Stimulated activated naive CD8-positive, alpha-beta T cell treated with anti-CD3 and anti-CD28 coated beads, Interleukin-15, amount 100 ng/mL, for 72 hours (primary cell): ENCODE measurements at places on chromosomes 1 and 21.

GRCh38 chr1:208184966-208185654 lies 59.1 kb downstream of the PLXNA2 start:
- DNase-seq = no peak

GRCh38 chr1:40338745-40339419 lies 21.8 kb upstream of the COL9A2 start:
- peak; percentile 94 for DNase-seq

- no peak for DNase-seq
Measured at GRCh38 chr1:20142001-20142710, 3.0 kb downstream of the PLA2G2F start.

DNA sequence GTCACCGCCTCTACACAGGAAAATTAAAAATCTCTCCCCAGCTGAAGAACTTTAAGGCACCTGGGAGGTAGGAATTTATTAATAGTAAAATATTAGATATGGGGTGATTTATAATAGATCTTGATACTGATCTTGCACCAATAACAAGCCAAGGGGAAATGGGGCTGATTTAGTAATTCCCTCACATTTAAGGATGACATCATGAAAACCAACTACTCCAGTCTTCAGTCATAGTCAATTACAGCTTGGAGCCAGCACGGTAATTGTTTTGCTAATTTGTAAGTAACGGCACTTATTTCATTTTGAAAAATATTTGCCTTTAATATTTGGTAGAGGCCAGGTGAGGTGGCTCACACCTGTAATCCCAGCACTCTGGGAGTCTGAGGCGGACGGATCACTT lies 92.8 kb downstream of the TGFBR3 start:
- DNase-seq = no peak

GRCh38 chr1:28508435-28508754 lies 2.6 kb downstream of the RCC1 start:
- DNase-seq = no peak

DNA sequence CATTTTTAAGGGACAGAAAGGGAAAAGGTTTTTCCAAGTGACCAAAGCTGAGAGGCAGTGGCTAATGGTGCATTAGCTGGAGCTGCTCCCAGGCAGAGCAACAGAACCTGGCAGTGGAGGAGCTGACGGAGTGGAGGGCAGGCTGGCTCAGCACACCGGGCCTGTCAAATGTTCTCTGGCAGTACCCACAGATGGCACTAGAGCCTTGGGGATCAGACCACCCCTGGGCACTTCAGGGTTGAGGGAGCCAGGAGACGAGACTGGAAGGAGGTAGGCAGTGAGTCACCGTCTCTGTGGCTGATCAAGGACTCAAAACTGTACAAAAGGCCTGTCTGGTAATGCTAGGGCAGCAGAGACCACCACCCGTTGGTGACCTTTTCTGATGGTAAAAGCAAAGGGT lies 121.7 kb upstream of the KIAA0040 start:
- DNase-seq = no peak

DNA sequence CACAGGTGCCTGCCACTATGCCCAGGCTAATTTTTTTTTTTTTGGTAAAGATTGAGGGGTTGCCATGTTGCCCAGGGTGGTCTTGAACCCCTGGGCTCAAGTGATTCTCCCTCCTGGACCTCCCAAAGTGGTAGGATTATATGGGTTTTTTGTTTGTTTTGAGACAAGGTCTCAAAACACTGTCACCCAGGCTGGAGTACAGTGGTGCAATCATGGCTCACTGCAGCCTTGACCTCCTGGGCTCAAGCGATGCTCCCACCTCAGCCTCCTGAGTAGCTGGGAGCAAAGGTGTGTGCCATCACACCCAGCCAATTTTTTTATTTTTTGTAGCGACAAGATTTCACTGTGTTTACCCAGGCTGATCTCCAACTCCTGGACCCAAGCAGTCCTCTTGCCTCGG lies 8.9 kb upstream of the RCAN3 start:
- no peak for DNase-seq

DNA sequence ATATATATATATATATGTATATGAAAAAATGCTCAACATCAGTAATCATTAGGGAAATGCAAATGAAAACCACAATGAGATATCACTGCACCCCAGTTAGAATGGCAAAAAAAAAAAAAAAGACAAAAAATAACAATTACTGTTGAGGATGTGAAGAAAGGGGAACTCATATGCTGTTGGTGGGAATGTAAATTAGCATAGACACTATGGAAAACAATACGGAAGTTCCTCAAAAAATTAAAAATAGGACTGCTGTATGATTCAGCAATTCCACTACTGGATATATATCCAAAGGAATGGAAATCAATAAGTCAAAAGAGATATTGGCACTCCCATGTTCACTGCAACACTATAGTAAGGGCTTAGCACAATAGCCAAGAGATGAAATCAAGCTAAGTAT lies 41.5 kb upstream of the CTBS start:
- no peak for DNase-seq

GRCh38 chr1:226606311-226607267 lies 58.0 kb downstream of the STUM start:
- DNase-seq = no peak

DNA sequence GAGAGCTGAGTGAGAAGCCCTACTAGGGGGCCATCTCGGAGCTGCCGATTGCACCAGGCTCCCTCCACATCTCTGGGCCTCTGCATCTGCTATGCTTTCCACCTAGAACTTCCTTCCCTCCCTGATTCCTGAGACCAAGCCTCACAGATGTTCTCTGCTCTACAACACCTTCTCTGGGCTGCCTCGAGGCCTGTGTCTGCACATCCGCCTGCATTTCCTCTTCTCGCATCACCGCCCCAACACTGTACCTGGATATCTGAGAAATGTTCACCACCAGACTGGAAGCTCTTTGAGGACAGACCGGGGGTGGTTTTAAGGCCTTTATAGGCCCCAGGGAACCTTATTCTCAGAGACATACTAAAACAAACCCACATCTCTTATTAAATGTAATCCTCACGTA lies 20.7 kb downstream of the CTNNBIP1 start:
- no peak for DNase-seq

- no peak for DNase-seq
Measured at GRCh38 chr1:183093786-183094298, 70.6 kb downstream of the LAMC1 start.

DNA sequence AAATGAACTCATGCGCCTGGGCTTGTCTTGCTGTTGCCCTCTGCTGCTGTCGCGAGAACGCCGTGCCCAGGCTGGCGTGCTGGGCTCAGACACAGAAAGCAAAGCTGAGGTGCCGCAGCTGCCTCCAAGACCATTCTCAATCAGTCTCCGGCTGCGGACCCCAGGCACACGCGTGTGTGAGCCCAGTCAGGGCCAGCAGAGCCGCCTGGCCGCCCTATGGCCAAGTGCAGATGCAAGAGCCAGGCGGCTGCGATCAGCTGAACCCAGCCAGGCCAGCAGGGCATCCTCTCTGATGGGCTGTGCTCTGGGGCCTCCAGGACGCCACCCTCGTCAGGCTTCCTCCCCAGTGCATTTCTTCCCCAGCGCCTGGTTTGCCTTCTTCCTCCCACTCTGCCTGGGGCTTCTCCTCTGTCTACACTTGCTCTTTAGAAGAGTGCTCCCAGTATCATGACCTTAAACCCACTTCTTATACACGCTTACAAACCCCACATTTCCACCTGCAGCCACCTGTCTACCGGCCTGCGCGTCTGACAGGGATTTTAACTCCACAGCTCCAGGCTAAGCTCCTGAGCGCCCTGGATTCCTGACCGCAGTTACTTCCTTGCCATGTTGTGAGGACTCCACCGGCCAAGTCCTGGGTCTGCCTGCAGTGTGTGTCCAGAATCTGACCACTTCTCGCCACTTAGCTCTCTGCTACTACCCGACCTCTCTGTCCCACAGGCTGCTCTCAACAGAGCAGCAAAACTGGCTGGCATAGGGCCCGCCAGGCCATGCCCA lies 21.7 kb upstream of the LRRC47 start:
- DNase-seq = no peak

DNA sequence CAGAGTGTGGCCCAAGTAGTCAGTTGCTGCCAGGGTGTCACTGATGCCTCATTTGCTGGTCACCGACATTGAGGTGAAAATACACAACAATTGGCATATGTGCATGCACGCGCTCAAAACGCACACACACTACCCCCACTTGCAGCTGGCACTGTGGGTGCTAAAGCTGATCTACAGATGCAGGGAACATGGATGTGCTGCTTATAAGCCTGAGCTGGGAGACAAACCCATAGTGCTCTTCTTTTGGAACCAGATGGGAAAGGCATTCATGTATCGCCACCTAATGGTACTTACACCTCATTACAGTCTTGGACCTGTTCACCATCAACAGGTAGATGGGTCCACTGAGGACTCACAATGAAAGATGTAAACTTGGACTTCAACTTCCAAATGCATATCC lies 70.3 kb upstream of the CAMK1G start:
- DNase-seq = no peak

DNA sequence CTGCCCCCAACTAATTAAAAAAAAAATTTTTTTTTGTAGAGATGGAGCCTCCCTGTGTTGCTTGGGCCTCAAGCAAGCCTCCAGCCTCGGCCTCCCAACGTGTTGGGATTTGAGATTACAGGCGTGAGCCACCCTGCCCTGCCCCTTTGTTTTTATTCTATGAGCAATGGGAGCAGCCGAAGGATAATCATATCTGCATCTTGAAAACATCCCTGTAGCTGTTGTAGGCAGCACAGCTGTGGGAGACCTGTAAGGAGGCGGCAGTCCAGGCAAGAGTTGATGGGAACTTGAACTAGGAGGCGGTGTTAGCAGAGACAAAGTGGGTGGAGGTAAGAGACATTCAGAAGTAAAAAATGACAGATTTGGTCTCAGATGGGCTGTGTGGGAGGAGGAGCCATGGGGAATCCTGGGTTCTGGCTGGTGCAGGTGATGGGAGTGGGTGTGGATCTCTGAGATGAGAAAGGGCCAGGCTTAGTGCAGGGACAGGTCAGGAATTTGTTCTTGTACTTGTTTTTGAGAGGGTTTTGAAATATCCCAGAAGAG lies 31.3 kb downstream of the STUM start:
- DNase-seq = no peak

DNA sequence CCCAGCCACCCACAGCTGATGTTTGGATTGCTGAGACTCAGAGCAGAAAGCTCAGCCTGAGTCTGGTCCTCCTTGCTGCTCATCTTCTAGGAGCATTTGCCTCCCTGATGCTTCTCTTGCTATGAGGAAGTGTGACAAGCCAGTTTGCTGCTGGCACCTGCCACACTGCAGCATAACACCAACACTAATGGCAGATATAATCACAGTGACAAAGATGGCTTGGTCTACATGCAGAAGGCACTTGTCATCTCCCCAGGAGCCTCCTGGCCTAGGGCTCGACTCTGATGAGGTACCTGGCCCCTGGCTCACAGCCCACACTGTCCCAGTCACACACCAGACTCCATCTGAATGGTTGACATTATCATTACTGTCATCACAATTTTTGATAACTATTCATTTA lies 13.9 kb upstream of the PSMB2 start:
- DNase-seq = no peak

GRCh38 chr1:241240069-241240468 lies 116.9 kb downstream of the RGS7 start:
- no peak for DNase-seq

DNA sequence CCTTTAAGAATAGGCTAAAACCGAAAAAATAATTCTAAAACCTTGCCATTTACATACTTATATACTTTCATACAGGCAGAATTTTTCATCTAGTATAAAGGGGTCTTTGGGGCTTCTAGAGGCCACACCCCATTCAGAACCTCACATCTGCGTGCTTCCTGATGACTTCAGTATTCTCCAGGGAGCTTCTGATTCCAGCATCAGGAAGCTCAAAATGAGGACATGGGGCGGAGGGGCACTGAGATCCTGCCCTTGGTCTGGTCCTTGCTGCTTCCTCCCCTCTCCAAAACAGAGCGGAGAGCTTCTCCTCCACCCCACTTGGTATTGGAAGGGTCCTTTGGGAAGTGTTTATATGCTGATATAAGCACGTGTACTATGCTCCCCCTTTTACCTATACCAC lies 13.8 kb downstream of the PAX7 start:
- DNase-seq = no peak

GRCh38 chr21:31141389-31142000 lies 103.2 kb upstream of the KRTAP19-8 start:
- no peak for DNase-seq

- no peak for DNase-seq
Measured at GRCh38 chr21:43333298-43334062, 93.5 kb downstream of the SIK1 start.

DNA sequence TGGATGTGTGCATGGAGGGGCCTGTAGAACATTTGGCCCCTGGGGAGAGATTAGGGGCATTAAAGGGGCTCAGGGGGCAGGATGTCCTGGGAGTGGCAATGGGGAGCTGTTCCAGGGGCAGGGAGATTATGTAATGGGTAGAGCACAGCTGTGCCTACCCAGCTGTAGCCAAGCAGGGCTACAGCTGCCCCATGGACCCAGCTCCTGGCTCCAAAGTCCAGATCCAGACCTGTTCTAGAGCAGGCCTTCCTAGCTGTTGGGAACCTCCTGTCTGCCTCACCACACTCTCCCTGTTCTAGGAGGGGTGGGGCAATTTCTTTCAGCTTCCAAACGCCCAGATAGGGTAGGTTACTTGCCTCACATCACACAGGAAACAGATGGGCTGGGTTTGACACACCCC lies 5.6 kb downstream of the RPS6KA1 start:
- no peak for DNase-seq

DNA sequence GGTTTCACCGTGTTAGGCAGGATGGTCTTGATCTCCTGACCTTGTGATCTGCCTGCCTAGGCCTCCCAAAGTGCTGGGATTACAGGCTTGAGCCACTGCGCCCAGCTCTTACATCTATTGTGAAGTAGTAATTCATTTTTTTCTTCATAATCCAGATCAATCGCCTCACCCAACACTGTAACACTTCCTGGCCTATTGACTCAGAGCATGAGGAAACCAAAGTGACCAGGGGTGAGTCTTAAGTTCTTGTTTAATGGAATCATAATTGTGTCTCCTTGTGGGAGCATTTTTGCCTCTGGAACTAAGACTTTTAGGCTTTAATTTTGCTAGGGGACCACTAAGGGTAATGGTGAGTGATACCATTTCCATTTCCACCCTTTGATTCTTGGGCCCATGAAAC lies 27.4 kb downstream of the TNFSF18 start:
- DNase-seq = no peak

GRCh38 chr1:8941906-8942305 lies 3.8 kb upstream of the CA6 start:
- no peak for DNase-seq

- no peak for DNase-seq
Measured at GRCh38 chr1:16248603-16249516, 11.9 kb upstream of the CPLANE2 start.

GRCh38 chr1:21616372-21616771 lies 52.8 kb downstream of the RAP1GAP start:
- no peak for DNase-seq

DNA sequence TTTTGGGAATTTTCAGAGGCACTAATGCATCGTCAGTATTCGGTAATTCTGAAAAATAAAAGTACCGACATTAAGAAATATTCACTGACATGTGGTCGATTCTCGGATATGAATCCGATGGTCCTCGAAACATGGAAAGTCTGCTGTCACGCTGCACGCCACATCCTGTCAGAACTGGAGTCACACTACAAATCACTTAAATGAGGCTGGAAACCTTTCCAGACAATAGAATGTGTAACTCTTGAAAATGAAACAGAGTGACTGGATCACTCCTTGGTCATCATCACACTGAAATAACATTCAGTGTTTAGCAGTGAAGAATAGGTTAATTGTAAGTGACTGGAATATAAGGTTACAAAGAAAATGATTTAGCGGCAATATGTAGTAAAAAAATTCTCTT lies 620.1 kb upstream of the ADAMTS5 start:
- DNase-seq = no peak

GRCh38 chr1:28288487-28288886 lies 29.2 kb downstream of the SESN2 start:
- DNase-seq = no peak
